ENCODE measurements at places on chromosomes 12 and 14.
A peak's percentile ranks its signal among the peaks of the same experiment; 100 is the strongest.

DNA sequence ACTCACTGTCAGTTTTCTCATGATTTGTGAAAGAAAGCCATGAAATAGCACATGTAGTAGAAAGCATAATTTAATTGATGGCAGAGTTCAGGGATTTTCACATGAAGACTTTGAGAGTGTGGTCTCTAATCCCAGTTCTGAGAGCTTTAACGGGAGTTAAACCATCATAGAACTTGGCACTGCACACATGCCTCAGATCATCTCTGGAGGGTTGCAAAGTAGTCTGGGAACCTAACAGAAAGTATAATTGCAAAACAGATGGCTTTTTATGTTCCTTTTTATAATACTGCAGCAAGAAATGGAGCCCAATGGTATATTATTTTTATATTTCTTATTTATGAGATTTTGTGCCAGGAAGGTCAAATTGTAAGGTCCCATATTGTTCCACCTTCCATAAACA is 77.9 kb downstream of the BHLHE41 start:
- DNase-seq: no peak

GRCh38 chr12:113208041-113208934 is 13.0 kb upstream of the TPCN1 start:
- no peak for DNase-seq

- DNase-seq: no peak
These were observed 7.3 kb downstream of the SPRYD3 start for GRCh38 chr12:53071591-53072551.

DNA sequence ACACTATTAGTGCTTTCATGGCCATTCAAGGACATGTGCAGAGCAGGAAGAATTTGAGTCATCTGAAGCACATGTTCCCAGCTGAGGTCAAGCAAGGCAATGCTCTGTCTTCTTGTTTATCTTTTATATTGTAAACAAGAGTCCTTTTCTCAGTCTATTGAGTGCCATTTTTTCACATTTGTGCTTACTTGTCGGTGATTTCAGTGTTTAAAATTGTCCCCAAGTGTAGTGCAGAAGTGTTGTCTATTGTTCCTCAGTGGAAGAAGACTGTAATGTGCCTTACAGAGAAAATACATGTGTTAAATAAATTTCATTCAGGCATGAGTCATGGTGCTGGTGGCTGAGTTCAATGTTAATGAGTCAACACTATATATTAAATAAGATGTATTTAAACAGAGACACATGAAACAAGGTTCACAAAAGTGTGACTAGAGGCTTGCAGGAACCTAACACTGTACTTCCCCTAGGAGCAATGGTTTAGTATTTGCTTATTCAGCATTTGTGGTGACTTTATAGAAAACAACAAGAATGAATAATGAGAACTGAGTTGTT is 391.1 kb downstream of the LRIG3 start:
- no peak for DNase-seq

GRCh38 chr12:123449249-123449733 is 8.6 kb upstream of the SNRNP35 start:
- DNase-seq: no peak

DNA sequence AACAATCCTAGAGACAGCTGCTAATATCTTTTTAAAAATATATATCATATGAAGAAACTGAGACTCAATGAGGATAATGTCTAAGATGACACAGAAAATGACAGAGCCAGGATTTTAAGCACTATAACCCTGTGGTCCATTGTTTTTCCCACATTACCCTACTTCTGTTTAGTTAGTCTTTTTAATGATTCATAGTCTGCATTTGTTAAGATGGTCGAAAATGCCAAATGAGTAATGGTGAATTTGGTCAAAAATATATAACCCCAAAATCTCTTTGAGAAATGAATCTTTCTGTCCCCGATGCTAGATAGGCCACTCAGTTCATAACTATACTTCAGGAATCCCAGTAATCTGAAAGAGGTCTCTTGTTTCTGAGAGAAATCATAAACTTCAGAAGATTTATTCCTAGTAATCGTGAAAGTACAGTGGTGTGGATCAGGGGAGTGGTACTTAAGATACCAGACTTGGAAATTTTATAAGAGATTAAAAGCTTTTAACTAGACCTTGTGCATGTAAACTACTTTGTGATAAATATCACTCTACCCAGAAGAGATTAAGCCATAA is 10.8 kb downstream of the RTRAF start:
- no peak for DNase-seq

GRCh38 chr12:122503147-122503751 is 2.5 kb upstream of the ZCCHC8 start:
- no peak for DNase-seq

DNA sequence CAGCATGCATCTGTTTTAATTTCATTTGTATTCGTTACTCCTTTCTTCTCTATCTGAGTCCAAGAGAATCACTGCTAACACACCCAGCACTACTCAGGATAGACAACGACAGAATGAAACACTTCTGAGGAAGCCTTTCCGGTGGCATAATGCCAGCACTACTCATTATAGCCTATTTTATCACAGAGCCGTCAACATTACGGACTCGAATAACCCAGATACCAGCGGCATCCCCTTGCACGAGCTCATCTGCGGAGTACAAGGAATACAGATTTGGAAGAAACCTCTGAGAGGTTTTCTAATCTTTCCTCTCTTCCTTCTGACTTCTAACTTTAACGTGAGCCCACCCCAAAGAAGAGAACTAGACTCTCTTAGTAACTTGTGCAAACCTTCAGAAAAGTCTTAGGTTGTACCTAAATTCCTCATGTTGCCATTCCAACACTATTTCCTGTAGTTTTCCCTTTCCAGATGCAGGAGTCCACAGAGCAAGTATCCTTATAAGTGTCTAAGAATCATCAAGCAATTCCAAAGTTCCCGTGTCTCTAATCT is 248.1 kb downstream of the APAF1 start:
- no peak for DNase-seq

DNA sequence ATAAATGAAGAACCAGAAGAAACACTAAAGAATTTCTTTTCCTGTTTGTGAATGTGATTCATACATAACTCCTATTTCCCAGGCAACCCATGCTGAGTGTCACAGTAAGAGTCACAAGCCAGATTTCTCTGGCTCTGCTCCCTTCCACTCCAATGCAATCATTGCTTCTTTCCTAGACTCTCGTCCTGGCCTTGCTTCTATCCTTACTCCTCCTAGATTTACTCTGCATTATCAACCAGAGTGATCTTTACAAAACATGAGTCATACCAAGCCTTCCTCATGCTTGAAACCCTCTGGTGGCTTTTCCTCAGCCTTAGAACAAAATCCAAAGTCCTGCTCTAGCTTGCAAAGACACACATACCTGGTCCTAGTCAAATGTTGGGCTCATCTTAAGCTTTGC is 13.3 kb downstream of the IL22 start:
- no peak for DNase-seq

DNA sequence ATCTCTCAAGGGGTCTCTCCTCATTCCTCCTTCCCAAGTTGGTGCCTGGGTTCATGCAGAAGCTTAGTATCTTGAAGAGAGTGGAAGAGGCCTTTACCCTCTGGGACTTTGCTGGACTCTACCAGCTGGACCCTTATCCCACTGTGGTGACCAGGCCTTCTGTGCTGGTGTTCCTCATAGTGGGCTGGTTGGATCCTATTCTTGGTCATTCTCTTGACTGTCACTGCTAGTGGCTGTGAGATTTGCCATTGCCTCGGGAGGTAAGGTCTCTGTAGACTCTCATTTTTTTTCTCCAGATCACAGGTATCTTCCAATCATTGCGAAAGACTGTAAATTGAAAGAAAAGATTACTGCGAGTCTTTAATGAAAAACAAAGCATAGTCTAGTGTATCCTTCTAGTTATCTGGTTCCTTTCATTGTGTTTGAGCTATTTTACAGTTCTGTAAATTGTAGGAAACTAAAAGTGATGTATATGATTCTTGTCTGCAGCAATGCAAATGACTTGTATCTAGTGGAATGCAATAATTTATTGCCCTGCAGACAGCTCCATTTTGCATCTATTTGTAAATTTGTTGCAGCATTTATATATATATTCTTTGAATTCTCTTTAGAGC is 217.9 kb downstream of the AEBP2 start:
- DNase-seq: no peak

DNA sequence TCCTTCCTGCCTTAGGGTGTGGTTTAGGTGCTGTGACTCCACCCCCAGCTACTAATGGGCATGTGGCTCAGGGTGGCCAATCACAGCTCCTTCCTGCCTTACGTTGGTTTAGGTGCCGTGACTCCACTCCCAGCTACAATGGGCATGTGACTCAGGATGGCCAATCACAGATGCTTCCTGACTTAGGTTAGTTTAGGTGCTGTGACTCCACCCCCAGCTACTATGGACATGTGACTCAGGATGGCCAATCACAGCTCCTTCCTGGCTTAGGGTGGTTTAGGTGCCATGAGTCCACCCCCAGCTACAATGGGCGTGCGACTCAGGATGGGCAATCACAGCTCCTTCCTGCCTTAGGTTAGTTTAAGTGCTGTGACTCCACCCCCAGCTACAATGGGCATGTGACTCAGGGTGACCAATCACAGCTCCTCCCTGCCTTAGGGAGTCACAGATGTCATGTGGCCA is 163.9 kb downstream of the TBX5 start:
- no peak for DNase-seq

- DNase-seq: no peak
These were observed 55.4 kb downstream of the FBRSL1 start for GRCh38 chr12:132545164-132545953.

DNA sequence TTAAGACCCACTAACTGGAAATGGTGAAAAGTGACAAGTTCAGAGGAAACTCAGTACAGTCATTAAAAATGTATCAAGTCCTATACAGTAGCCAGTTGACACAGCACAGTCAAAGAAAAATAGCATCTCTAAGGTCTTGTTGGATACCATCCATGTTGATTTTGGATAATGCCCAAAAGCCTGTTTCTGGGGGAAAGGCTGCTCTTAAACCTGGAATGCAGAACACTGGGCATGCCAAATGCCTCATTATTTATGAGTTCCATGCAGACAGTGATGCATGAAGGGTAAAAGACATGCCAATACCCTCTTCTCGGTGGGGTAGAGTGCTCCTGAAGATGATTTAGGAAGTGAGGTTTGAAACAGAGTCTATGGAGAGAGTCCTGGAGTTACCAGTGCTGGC is 29.6 kb downstream of the KCNK13 start:
- no peak for DNase-seq

GRCh38 chr12:103178366-103179080 is 221.0 kb downstream of the ASCL1 start:
- no peak for DNase-seq

DNA sequence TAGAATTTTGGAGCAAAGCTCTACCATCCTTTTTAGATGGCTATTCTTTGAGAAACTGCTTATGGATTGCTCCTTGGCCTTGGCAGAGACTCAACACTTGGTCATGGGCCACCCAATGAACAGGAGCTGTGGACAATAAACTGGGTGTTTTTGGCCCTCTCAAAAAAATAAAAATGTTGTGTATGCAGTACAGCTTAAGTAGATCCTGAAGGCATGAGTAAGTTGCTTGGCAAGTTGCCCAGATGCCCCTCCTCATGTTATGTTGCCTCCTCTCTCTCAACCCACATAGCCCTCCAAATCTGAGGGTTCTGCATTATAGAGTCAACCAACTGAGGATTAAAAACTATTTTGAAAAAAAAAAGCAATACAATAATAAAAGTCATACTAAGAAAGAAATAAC is 124.9 kb downstream of the ATP23 start:
- DNase-seq: peak; percentile 73

- no peak for DNase-seq
These were observed 23.5 kb upstream of the CFAP54 start for GRCh38 chr12:96465896-96466295.

DNA sequence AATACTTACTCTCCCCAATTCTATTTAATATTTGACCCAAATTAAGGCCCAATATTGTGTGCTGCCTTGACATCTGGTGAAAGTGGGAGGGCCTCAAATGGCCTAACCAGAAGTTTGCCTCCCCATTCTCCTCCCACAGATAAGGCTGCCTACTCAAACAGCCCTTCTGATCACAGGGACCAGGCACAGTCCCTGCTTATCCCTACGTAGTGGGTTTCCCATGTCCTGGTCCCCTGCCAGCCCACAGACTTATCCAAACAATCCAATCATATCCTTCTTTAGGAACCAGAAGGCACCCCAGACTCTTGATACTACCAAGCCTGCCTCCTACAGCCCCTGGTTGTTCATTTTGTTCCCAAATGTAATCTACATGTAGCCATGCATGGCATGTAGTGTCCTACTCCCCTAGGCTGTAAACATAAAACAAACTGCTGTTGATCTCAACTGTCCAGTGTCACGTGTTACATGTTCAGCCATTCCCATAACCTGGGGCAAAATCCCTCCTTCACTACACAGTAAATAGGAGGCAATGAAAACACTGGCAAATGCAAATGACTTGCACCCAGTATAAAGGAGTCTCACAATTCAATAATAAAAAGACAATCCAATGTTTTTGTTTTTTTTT is 49.3 kb downstream of the EEA1 start:
- DNase-seq: no peak

- no peak for DNase-seq
These were observed 191.4 kb downstream of the KTN1 start for GRCh38 chr14:55771242-55771981.

DNA sequence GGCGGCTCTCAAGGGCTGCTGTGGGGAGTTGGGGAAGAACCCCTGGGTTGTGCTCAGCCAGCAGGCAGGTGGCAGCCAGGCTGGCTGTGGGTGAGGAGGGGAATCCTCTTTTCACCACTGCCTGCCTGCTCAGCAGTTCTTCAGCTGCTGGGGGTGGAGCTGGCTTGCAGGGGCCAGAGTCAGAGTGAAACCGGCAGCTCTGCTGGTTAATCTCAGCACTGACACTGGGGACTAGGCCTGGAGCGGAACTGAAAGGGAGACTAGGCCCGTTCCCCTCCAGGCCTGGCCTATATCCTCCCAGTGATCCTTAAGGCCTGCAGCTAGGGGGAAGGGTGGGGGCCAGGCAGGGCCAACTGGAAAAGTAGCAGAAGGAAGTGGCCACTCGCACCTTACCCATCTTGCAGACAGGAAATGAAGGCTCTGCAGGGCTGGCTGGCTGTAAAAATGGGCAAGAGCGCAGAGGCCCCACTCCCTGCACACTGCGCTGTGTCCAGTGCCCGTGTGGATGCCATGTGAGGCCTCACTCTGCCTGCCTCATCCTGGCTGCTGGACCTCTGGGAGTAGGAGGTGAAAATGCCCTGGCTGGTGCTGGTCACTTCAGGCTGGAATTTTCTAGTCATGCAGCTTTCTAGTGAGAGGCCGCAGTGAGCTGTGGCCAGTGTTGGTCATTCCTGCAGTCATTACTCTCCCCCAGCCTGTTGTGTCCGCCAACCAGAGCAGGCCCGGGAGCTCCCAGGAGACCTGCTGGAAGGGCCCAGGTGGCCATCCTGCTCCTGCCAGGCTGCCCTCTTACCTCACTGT is 39.4 kb downstream of the SH2B3 start:
- no peak for DNase-seq

DNA sequence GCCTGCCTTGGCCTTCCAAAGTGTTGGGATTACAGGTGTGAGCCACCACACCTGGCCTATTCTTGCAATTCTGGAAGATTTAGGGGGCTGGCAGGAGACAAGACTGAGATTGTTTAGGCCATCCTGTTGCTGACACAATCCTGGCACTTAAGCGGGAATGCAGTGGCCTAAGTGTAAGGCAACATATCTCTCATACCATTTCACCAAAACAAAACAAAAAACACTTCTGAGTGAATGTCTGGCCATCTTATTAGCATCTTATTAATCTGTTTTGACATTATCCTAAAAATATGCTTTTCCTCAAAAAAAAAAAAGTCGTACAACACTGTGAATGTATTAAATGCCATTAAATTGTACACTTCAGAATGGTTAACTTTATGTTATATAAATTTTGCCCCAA is 67.6 kb downstream of the DENND5B start:
- no peak for DNase-seq

Data from Calu3 (cell line).